ENCODE measurements at places on chromosomes 3 and 15.

- no peak for DNase-seq
Measured at GRCh38 chr3:26652164-26652563, 29.6 kb downstream of the LRRC3B start.

DNA sequence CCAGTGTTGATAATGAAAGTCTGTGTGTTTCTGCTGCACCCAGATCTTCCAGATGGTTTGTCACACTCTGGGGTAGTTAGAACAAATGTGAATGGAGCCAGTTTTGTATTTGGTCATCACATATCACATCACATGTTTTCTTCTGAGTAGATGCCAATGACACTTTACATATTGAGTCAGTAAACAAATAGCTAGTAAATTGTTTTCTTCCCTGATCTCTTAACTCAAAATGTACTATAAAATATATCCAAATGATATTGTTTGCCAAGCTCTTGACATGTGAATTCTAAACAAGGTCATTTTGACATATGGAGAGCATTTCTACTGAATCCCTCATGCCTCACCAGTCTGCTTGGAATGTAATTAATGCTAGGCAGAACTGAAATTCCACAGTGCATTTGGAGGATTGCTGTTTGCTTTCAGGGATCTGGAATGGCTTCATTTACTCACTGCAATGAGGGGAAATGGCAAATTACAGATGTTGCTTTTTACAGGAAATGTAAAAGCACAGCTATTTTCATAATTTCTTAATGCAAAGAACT, 45.0 kb downstream of the PDHB start:
- no peak for DNase-seq

DNA sequence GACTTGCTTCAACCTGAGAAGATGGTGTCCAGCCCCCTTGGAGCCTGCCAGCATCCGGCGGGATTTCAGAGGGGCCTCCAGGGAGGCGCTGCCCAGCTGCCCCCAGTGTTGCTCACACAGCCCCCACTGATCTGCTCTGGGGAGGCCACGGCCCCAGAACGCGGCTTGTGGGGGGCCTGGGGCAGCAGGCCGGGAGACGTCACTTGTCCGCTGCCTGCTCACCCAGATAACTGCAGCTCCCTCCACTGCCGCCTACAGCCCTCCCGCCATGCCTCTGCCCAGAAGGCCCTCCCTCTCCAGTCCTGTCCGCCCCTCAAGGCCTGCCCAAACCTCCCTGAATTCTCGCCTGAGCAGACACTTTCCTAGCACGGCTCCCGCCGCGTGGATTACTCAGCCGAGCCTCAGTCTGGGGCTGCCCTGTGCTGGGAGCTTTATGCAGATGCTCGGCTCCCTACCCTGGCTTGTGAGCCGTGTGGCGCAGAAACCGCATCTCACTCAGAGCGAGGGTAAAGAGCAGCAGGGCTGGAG, 17.2 kb upstream of the ADIPOQ start:
- DNase-seq = peak; percentile 75

DNA sequence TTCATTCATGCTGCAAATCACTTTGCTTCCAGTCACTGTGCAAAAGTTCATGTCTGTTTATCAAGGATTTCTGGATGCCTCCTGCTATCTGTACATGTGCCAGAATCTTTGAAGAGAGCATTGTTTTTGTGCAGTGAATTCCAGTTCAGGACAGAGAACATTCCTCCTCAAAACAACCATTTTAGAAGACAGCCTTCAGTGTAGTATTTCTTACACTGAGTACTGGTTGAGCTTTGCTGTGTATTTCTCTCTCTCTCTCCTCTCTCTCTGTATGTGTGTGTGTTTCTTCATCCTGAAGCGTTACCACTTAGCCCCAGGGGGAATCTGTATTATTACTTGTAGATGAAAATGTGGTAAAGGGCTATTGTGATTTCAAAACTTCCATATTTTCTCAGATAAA, 123.8 kb upstream of the CHL1 start:
- DNase-seq = no peak

DNA sequence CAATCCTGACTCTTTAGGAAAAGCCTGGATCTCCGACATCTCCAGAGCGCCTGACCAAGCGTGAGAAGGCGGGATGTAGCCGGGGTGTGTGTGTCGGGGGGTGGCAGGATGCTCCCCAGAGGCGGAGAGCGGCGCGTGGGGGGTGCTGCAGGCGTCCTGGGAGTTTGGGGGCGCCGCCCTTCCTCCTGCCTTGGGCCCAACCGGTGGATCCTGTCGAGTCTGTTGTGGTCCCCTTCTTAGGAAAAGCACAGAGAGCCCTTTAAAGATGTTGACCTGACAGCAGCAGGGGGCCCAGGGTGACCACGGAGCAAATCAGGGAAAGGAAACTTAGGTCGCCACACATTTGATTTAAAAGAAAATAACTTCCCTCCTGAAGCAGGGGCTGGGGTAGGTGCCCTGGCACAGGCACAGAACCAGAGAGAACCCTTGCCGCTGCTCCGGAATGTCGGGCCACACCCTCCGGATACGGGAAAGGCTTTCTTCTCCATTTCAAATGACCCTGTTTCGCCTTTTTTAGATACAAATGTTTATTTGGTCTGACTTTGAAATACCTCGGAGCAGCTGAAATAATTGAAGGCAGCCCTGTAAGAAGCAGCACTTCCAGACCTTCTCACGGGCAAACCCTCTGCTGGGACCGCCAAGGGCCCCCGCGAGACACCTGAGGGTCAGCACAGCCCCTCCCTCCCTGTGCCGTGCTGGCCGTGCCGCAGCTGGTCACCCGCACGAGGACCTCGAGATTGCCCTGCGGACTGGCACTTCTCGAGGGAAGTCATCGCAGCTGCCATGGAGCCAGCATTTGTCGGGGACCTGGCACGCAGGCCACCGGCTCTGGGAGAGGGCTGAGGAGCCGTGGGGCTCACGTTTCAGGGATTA, 102.9 kb upstream of the KLF13 start:
- DNase-seq = no peak

GRCh38 chr15:64847448-64847847, 5.7 kb downstream of the PLEKHO2 start:
- no peak for DNase-seq

DNA sequence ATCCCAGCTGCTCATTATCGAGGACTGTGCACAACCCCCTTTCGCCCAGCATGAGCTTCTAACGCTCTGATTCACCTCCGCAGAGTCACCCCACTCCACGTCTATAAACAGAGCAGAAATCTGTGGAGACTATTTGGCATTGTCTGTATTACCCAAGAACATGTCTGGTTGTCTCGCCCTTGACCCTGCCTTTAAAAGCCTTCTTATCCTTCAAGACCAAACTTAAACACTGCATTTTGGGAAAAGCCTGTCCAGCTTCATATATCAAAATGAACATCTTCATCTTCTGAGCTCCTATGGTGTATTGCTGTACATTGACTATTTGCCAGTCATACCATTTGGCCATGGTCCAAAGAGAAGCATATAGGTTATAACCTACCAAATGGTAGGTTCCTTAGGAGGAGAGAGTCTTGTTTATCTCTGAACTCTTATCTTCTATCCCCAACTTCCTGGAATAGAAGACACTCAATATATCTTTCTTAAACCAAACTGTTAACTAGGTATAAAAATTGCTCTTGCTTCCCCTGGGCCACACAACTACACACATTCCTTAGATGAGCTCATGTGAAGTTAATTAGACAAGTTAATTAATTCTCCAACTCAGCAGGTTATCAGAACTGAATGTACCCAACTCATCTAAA, 90.1 kb downstream of the FBN1 start:
- DNase-seq = no peak

GRCh38 chr3:121724130-121724529, 25.4 kb downstream of the GOLGB1 start:
- DNase-seq = no peak

DNA sequence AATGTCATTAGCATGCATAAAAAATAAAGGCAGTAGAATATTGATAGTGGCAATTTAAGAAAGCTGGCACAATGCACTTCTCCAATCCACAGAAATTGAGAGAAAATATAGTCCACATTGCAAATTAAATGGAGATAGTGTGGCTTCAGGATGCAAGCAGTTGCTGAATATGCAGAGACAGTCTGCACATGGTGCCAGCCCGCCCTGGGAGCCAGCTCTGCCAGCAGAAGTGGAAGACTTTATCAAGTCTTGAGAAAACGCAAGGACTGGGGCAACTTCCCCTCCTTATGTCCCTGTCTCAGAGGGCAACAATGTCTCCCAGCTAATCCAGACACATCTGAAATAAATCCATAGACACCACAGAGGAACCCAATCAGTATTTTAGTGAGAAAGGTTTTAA, 57.2 kb downstream of the MB21D2 start:
- DNase-seq = no peak

DNA sequence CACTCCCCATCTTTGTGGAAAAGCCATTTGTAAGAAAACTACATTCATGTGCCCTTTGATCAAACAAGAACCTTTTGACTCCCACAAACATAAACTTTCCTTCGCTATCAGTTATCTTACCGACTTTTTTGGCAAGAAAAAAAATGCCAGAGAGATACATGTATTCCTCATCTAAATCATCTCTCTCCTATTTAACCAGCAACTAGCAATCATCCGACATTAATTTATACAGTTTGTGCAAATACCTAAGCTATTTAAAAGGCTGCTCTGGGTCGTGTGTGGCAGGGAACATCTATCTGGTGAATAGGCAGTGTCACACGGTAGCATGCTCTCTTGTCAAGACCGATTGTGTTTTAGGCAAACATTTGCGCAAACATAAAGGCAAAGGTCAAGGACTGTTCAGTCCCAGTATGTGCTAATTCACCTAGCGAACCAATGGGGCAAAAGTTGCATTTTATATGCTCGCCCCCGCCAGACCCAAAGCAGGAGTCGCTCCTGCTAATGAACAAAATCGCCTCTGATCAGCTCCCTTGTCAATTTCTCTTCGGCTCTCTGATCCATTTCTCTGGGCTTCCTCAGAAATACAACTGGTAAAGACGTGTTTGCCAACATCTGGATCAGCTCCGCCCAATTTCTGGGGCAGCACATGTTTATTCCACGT, 37.7 kb downstream of the ZIC4 start:
- DNase-seq = no peak

DNA sequence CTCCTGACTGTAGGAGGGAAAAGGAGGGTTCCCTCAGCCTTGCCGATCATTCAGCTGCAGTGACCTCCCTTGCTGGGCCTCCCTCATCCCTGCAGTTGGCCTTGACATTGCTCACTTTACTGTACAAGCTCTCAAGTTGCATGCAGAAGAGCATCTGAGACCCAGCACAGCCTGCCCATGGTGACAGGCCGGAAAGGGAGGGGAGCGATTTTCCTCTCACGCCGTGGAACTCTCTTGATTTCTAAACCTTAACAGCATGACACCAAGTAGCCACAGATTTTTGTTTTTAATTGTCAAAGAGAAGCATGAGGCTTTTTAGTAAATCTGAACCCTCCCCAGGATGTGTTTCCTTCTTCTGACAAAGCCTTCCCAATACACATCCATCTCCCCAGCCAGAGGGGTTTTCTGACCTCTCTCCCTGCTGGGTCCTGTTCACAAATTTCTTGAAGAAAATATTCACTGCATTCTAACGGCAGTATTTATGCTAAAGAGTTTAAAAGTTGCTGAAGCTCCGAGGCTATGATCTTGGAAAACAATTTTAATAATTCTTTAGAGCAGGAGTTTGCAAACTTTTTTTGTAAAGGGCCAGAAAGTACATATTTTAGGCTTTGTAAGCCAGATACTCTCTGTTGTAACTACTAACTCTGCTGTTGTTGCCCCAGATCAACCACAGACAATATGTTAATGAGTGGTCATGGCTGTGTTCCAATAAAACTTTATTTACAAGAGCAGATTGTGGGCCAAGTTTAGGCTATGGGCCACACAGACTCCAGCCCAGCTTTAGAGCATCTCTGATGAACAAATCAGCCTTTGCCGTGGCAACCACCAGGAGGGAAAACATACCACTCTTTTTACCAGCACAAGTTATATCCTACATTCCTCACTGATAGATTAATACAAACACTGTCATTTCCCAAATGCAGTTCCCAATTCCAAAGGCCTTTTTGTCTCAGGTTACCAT, 34.8 kb downstream of the LMCD1 start:
- no peak for DNase-seq

DNA sequence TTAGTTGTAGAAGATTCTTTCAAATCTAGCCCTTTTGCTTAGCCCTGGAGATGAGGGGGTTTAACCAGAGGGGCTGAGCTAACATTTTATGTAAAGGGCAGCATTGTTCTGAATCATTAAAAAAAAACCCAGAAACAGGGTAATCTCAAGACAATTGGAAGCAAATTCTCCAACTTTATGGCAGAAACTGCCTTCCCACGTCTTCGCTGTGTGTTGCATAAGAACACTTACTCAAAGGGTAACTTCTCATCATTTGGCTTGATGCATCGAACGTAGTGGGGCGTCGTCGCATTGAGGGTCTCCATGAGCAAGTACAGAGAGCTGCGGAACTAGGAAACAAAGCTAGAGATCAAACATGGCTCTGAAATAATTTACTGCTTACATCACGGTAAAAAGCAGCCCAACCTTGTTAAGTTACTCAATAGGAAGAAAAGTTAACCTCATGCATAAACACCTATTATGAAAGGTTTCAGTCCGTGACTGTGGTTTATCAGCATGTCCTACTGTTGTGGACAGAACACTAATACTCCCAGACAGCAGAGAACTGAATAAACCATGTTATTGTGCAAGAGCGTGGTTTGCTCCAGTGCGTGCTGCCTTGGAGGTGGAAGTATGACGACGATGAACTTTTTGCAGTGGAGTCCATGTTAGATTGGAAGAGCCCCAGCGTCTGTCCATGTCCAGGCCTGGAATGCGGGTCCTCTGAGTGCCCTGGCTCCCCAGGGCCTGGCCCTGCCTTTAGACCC, 48.7 kb downstream of the MYO5C start:
- no peak for DNase-seq

GRCh38 chr15:32877252-32878019, 159.6 kb downstream of the GREM1 start:
- DNase-seq = no peak

DNA sequence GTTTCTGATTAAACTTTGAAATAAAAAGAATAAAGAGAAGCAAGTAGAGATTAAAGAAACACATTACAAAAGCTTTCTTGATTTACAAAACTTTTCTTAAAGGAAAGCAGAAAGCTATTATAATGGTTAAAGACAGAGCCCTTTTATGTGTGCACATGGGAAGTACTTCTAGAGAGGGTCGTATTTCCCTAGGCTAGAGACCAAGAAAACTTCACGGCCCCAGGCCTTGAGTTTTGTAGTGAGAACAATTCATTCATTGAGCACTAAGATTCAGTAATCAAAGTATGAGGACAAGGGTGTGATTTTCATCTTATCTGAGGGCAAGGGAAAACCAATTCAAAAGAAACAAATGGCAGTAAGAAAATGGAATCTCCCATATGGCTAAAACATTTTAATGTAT, 854.1 kb downstream of the ROBO1 start:
- DNase-seq = no peak

GRCh38 chr15:80823995-80824394, 44.8 kb downstream of the CEMIP start:
- no peak for DNase-seq

DNA sequence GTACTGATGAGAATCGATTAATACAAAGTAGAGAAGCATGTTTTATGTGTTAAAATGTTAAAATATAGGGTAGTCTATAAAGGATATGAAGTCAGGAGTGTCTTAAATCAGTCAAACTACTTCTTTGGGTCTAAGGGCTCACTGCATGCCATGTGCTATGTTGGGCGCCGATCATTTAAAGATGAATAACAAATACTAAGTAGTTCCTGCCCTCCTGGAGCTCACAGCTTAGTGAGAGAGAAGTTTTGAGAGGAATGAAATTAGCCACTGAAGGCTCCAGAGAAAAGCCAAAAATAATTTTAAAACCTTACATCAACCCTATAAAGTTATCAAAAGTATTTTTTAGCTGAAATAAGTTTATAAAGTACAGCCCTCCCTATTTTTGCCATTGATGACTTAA, 44.5 kb downstream of the BLM start:
- DNase-seq = no peak
